ENCODE measurements at places on chromosomes 11 and 22. TPM values are rescaled to one million over a fixed set of nuclear protein-coding genes. Genes with fewer than 3 reads are reported as not detected.

DNA sequence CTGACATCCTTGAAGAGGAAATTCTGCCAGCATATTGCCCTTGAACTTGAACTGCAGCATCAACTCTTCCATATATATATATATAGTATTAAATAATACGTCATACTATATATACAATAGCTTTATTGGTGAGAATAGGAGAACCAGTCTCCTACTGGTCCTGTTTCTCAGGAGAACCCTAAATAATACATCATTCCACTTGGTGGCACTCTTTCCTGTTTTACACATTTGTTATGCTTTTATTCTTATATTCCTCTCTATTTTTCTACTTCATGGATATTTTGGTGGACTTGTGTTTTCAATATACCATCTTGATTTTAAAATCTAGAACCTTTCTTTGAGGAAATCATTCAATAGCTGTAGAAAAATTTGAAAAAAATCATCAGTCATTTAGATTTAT, 193.3 kb downstream of the TRPC6 start:
- DNase-seq = peak; percentile 3
- no peaks in the 10 kb centered on the region for H3K4me1 ChIP-seq
- no peak overlapping the region for H3K4me3 ChIP-seq
- no peaks in the 10 kb centered on the region for H3K27me3 ChIP-seq

GRCh38 chr11:61949169-61950034, 749 bp upstream of the BEST1 start:
- 0 out of 2 replicates have a peak overlapping the region, but pooled peaks have one; percentile 30 for H3K27ac ChIP-seq
- peaks cover 6% of the 10 kb centered on the region for H3K27me3 ChIP-seq
- H3K4me3 ChIP-seq = no peak overlapping the region
- H3K36me3 ChIP-seq = no peaks in the 10 kb centered on the region
- H3K4me1 ChIP-seq = peaks cover 3% of the 10 kb centered on the region
- peak; percentile 88 for DNase-seq

EXPH5 gene
- polyA plus RNA-seq = 3.6 TPM

DNA sequence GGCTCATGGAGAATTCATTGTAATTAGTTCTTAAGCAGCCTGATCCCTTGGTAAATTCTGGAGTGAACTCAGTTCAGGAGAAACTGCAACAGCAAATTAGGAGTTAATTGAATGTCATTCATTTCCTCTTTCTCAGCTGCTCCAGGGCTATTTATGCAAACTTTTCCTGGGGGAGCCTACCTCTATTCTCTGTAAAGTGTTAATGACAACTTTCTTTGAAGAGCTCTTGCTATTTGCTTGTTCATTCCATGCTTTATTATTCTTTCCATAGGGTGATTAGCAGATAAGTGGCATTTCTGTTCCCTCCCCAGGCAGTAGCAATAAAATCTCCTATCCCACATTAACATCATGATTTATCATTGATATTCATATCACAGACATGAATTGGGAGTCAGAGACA, 267.6 kb upstream of the DDI1 start:
- peak; percentile 2 for DNase-seq
- peak overlapping the region; percentile 15 for H3K4me3 ChIP-seq
- H3K4me1 ChIP-seq = peaks cover 12% of the 10 kb centered on the region
- no peaks in the 10 kb centered on the region for H3K36me3 ChIP-seq

GRCh38 chr11:65503949-65504673, 5.3 kb downstream of the MALAT1 start:
- no peaks in the 10 kb centered on the region for H3K27me3 ChIP-seq
- peak overlapping the region; percentile 34 for H3K27ac ChIP-seq
- peaks cover 57% of the 10 kb centered on the region for H3K36me3 ChIP-seq
- DNase-seq = no peak
- H3K4me3 ChIP-seq = peak overlapping the region; percentile 65
- peaks cover 25% of the 10 kb centered on the region for H3K4me1 ChIP-seq

GRCh38 chr22:50526834-50527801, 1.7 kb upstream of the SCO2 start:
- no peaks in the 10 kb centered on the region for H3K36me3 ChIP-seq
- no peak overlapping the region for H3K27ac ChIP-seq
- peaks cover 4% of the 10 kb centered on the region for H3K4me1 ChIP-seq
- H3K27me3 ChIP-seq = peaks cover 56% of the 10 kb centered on the region

GRCh38 chr11:111602865-111603610, 789 bp downstream of the SIK2 start:
- peak; percentile 59 for DNase-seq
- peak overlapping the region; percentile 73 for H3K4me3 ChIP-seq

GRCh38 chr11:120819003-120819402, 204.9 kb upstream of the TBCEL start:
- DNase-seq = no peak
- no peaks in the 10 kb centered on the region for H3K4me1 ChIP-seq
- H3K27ac ChIP-seq = no peak overlapping the region
- H3K36me3 ChIP-seq = no peaks in the 10 kb centered on the region
- no peaks in the 10 kb centered on the region for H3K27me3 ChIP-seq

- H3K4me3 ChIP-seq = no peak overlapping the region
- H3K36me3 ChIP-seq = no peaks in the 10 kb centered on the region
- no peak for DNase-seq
- H3K27ac ChIP-seq = no peak overlapping the region
- H3K4me1 ChIP-seq = peaks cover 20% of the 10 kb centered on the region
- no peaks in the 10 kb centered on the region for H3K27me3 ChIP-seq
These were observed 299.5 kb downstream of the BUD13 start for GRCh38 chr11:116473206-116473769.

DNA sequence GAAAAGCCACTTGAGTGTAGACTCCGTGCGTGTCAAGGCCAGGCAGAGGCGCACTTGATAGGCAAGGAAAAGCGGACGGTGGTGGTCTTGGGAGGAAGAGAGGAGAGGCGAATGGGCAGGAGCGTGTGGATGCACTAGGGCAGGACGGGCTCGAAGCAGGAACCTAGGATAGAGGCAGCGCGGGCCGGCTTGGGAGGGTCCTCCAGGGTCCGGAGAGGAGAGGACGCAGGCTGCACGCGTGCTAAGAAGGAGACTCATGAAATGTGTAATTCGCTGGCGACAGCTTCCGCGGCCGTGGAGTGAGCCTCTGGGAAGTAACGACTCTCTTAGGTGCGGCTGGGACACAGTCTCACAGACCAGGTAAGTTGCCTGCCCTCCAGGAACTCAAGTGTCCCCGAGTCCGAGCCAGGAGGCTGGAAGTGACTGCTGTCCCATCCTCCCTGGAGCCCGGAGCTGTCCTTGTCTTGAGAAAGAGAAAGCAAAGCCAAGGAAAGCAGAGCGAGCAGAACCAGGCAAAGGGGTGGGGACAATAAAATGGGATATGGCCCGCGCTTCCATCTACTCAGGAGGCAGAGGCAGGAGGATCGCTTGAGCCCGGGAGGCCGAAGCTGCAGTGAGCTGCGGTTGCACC, 874 bp upstream of the IL17RA start:
- H3K27ac ChIP-seq = no peak overlapping the region
- peaks cover 8% of the 10 kb centered on the region for H3K4me1 ChIP-seq
- no peaks in the 10 kb centered on the region for H3K36me3 ChIP-seq
- H3K27me3 ChIP-seq = peaks cover 31% of the 10 kb centered on the region

NRGN gene
- 0.61 TPM for polyA plus RNA-seq
